Pancreas (tissue), 10 donors: ENCODE measurements at places on chromosomes 16 and 17.

- no peak for DNase-seq
Measured at GRCh38 chr16:66618588-66619375, 14.3 kb downstream of the CMTM3 start.

DNA sequence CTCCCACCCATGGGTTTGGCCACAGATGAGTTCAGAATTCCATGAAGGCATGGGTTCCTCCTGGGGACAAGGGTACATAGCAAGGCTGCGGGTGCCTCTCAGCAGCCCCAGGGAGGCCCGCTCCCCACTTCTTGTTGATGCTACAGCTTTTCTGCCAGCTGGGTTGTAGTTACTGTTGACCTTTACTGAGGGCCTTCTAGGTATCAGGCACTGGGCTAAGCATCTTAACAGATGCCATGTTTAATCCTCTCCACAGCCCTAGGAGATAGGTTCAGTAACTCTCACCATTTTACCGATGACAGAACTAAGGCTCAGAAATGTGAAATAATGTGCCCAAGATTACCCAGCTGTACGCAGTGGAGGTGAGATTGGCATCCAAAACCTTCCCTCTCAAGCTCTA lies 54.3 kb upstream of the DLX4 start:
- DNase-seq, result no peak

- DNase-seq, result no peak
Measured at GRCh38 chr16:89217138-89217387, 440 bp upstream of the ZNF778 start.

GRCh38 chr17:46943501-46944393 lies 20.8 kb downstream of the GOSR2 start:
- DNase-seq, result no peak

DNA sequence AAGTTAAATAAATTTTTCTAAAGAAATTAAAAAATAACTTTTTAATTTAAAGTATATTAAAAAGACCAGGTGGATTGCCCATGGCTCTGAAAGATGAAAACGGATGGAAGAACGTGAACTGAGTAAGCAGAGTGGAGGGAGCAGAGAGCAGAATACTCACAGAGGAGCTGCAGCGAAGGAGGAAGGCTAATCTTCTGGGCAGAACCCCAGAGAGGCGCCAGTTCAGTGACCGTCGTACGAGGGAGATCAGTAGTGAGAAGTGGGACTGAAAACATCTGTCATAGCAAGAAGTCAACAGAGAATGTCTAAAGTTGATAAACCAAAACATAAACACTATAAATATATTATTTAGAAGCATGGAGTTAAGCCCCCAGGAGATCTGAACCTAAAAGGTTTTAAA lies 34.9 kb downstream of the UBE2G1 start:
- DNase-seq, result no peak

- DNase-seq, result no peak
Measured at GRCh38 chr16:11400076-11400475, 54.8 kb downstream of the RMI2 start.
